ENCODE measurements at places on chromosomes 3 and 15.

DNA sequence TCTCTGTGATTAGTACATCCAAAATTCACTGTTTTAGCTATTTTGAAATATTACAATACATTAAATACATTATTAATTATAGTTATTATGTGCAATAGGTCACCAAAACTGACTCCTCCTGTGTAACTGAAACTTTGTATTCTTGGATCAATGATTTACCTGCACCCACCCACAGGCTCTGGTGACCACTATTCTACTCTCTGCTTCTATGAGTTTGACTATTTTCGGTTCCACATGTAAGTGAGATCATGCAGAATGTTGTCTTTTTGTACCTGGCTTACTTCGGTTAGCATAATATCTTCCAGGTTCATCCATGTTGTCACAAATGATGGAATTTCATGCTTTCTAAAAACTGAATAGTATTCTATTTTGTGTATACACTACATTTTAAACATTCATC lies 43.8 kb downstream of the SLC2A2 start:
- no peak for DNase-seq

GRCh38 chr3:127286571-127287140 lies 1.2 kb downstream of the PRR20G start:
- DNase-seq: no peak

- no peak for DNase-seq
These were observed 208.4 kb upstream of the ADAMTS9 start for GRCh38 chr3:64895991-64896895.

DNA sequence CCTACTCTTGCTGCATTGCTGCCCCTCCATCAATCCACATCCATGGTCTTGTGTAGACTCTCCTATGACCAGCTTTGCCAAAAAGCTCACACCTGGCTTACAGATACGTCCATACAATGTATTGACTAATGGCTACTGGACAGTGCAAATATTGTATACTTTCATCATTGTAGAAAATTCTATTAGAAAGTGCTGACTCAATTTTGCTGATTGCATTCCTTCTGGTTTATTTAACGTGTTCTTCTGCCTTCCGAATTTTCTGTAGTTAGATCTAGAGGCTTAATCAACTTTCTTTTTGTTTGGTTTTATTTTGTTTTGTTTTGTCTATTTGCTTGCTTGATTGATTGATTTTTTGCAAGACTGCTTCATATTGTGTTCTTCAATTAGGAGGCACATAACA lies 29.8 kb upstream of the CNOT10 start:
- DNase-seq: no peak

DNA sequence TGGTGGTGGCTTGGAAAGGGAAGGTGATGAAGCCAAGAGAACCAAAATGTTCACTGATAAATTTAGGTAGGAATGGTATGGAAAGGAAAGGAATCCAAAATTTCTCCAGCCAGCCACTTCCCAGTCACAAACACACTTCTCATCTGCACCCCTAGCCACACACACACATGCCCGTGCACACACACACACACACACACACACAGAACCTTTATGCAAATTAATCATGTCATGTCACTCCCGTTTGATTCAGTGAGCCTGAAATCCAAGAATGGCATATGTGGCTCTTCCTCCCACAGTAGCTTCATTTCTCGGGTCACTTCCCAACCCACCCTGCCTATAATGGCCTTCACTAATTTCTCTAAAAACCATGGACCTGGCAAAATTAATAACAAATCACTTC lies 3.1 kb upstream of the HLTF start:
- DNase-seq: no peak

- DNase-seq: no peak
These were observed 1.1 kb downstream of the SLCO2A1 start for GRCh38 chr3:134028486-134029255.

DNA sequence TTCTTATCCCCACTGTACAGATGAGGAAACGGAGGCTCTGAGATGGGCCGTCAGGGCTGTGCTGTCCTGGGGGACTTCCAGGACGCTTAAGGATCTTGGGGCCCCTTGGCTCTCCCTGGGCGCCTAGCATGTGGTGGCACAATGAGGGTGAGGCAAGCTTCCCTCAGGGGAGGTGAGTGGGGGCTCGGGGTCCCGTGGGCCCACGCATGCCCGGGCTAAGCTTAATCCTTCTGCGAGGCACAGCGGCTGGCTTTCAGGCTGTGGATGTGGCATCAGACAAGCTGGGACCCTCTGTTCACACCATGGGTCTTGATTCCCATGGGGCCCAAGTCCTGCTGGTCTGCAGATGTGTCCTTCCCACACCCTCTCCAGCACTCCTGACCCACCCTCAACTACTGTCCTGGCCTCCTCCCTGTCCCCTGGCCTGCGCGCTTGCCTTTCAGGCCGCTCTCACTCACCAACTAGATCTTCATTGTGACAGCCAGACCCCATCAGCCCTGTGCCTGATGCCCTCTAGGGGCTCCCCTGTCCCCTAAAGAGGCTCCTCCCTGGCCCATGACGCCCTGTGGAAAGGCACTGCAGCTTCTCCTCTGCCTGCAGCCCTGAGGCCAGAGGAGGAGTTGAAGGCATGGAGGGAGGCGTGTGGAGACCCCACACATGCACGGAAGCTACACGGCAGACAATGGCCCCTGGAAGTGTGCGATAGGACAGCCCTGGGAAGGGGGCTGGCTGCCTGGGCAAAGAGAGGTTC lies 11.3 kb downstream of the DUSP7 start:
- DNase-seq: no peak

- DNase-seq: no peak
These were observed at the start of gene MAP2K5 for GRCh38 chr15:67542420-67543347. MAP2K5 (plus strand) TSS chr15:67542703; CDS start chr15:67543336, 633 bp downstream.

DNA sequence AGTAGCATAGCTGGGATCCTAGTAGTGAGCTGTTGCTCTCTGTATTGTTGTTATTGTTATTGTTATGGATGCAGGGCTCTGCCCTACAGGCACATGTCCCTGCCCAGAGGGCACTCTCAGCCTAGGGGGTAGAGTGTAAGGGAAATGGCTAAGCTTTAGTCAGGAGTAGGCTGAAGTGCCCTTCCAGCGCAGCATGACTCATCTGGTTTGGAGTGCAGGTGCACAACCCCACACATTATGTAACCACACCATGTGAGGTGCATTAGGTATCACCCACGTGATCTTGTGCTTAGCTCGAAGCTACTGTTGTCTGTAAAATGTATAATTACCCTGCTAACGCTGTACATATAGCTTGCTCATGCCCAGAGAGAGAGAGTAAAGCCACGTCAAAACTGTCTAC lies 48.3 kb upstream of the TIPARP start:
- DNase-seq: no peak

- no peak for DNase-seq
These were observed 254.3 kb downstream of the TLE3 start for GRCh38 chr15:69843276-69843899.

GRCh38 chr3:66485291-66485968 lies 15.4 kb downstream of the LRIG1 start:
- peak; percentile 80 for DNase-seq

- no peak for DNase-seq
These were observed 122.3 kb downstream of the ATP1B3 start for GRCh38 chr3:141998669-141999290.

- DNase-seq: no peak
These were observed 2.9 kb downstream of the FOXL2 start for GRCh38 chr3:138943724-138944653.

GRCh38 chr3:132136334-132136716 lies 101.5 kb upstream of the CPNE4 start:
- no peak for DNase-seq

DNA sequence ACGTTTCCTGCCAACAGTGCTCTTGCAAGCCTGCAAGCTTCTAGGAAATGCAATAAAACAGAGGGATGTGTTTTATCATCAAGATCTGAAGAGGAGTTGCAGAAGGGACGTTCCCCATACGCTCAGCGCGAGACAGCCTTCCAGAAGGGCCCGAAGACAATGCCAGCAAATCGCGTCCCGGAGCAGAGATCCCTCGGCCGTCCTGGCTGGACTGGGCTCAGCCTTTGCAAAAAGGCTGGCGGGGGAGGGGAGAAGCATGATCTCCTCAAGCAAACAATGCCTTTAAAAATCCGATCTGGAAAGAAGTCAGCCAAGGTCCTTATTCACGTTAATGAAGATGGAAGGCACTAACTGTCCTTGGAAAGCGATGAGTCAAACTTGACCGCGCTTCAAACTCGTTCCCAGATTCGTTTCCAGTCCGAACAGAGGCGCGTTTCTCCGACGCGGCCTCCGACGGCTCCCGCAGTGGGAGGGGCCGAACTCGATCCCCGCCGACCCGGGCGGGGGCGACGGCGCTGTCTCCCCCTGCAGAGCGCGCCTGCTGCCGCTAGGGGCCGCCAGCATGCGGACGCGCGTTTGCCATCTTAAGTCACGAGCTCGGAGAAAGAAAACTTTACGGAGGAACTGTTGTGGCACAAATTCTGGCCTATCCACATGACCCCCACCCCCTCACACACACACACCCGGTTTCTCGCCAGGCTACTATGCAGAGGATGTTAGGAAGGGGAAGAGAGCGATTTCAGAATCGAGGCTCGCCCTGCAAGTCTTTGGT lies 5.5 kb downstream of the BCL6 start:
- DNase-seq: peak; percentile 84
